ENCODE measurements at places on chromosomes 7 and 10. TPM values are rescaled to one million over a fixed set of nuclear protein-coding genes. Genes with fewer than 3 reads are reported as not detected.

DNA sequence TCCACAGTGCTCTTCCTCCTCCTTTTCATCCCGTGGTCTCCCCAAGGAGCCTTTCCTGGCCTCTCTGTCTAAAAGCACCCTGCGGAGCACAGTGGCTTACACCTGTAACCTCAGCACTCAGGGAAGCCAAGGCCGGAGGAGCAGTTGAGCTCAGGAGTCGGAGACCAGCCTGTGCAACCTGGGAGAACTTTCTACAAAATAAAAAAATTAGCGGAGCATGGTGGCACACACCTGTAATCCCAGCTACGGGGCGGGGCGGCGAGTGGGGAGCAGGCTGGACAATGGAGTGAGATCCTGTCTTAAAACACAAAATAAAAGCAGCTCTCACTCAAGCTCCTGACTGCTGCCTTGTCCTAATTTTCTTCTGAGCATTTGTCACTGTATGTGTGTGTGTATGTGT, 1.4 kb upstream of the COBL start:
- H3K27me3 ChIP-seq: peaks cover 40% of the 10 kb centered on the region
- H3K27ac ChIP-seq: no peak overlapping the region
- H3K4me1 ChIP-seq: peaks cover 9% of the 10 kb centered on the region
- no peak for DNase-seq
- H3K4me3 ChIP-seq: no peak overlapping the region

DNA sequence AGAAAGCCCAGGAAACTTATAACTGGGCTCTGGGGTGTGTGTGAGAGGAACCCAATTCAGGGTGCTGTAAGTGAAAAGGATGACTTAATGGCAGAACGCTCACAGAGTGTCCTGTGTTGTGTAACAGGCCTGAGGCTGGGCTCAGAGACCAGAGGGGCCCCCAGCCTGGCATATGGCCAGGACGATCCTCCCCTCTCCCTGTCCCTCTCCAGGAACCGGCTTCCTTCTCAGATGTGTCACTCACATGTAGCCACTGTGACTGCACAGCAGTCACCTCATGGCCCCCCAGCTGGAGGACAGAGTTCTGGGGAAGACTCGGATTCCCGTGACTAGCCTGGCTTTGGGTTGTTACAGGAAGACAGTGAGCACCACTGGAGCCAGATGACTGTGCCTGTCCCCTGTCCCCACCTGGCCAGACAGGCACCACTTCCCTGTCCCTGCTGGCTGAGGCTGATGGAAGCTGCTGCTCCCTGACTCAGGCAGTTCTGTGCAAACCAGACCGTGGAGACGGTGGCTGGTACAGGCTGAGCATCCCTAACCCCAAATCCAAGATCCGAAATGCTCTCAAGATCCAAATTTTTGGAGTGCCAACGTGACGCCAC, 220.5 kb downstream of the MLLT10 start:
- H3K4me1 ChIP-seq: no peaks in the 10 kb centered on the region
- no peaks in the 10 kb centered on the region for H3K27me3 ChIP-seq
- H3K36me3 ChIP-seq: peaks cover 23% of the 10 kb centered on the region
- H3K27ac ChIP-seq: no peak overlapping the region
- DNase-seq: no peak

Gene RBM28
- 10.1 TPM for total RNA-seq

Gene GDF2
- total RNA-seq: not detected

Gene PLEKHS1
- total RNA-seq: 0.08 TPM

- H3K36me3 ChIP-seq: no peaks in the 10 kb centered on the region
- H3K4me1 ChIP-seq: no peaks in the 10 kb centered on the region
- no peak overlapping the region for H3K27ac ChIP-seq
Observed at GRCh38 chr10:123537188-123537961, 128.8 kb upstream of the GPR26 start.

GRCh38 chr10:4243651-4244050, 458.6 kb upstream of the KLF6 start:
- no peaks in the 10 kb centered on the region for H3K27me3 ChIP-seq
- no peak for DNase-seq
- no peak overlapping the region for H3K27ac ChIP-seq

Gene CTTNBP2
- total RNA-seq: not detected

DNA sequence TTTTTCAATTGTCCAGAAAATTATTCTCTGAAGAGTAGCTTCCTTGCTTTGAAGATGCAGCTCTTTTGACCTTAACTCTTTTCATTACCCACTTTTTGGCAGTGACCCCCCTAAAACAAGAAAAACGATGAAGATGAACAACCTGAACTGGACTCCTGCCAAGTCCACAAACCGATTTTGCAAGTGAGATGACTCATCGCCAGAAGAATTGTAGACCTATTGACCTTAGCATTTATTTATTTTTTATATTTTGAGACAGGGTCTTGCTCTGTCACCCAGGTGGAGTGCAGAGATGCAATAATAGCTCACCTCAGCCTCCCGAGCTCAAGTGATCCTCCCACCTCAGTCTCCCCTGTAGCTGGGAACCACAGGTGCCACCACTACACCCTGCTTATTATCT, 859.2 kb downstream of the GATA3 start:
- DNase-seq: no peak
- no peaks in the 10 kb centered on the region for H3K36me3 ChIP-seq
- no peak overlapping the region for H3K27ac ChIP-seq
